ENCODE measurements at places on chromosomes 1 and 21.
A peak's percentile ranks its signal among the peaks of the same experiment; 100 is the strongest.

DNA sequence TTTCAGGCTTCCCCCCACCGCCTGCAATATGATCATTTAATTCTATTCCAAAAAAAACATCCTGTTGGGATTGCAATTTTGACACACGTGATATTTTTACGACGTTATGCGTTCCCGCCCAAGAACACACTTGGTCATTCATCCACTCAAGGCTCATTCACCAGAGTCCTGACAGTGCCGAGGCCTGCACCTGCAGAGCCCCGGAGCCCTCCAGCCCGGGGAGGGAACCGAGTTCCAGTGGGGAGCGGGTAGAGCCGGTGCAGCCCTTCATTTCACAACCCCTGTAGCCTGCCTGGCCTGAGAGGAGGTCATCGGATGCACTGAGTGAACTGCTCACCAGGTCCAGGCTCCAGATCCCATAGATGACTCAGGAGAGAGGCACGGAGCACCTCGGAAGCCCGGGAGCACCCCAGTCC, 156.0 kb upstream of the BACE2 start:
- DNase-seq, result no peak

DNA sequence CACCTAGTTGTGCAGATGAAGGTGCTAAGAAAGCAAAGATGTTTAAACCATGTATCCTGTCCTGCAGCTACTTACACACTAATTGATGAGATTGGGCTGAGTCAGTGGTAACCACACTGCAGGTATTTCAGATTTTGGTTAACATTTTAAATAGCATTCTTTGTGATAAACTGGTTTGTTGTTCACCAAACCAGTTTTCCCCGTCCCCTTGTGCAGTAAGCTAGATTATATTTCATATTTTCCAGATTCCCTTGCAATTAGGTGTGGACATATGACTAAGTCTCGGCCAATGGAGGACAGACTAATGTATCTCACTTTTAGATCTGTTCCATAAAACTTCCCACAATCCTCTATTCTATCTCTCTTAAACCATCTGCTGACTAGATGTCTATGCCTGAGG, 320.4 kb downstream of the RWDD3 start:
- DNase-seq, result no peak

- no peak for DNase-seq
These were observed 335.0 kb upstream of the NFIA start for GRCh38 chr1:60747353-60747752.

- DNase-seq, result no peak
These were observed 77.2 kb downstream of the BCAR3 start for GRCh38 chr1:93604411-93604810.

DNA sequence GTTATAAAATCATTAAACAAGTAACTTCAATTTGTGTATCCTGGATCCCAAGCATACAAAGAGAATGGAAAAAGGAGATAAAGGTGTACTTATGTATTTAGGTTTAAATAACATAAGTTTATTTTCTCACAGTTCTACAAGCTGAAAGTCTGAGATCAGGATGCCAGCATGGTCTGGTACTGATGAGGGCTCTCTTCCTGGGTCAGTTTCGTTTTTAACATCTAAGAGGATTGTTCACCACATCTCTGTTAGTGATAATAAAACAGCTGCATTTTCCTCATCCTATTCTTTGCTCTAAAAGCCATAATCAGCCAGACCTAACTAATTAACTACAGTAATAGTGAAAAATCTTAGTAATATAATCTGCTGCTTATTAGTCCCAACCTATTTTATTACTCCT, 5.2 kb downstream of the EGLN1 start:
- DNase-seq, result no peak

DNA sequence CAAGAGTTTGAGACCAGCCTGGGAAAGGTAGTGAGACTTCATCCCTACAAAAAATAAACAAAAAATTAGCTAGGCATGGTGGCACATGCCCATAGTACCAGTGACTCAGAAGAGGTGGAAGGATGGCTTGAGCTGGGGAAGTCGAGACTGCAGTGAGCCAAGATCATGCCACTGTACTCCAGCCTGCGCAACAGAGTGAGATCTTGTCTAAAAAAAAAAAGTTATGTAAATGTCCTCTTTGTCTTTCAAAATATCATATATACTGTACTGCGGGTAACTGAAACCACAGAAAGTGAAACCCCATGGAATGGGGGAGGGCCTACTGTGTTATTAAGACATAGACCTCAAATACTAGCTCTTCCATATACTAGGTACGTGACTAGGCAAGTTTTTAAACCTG, 20.8 kb downstream of the ACADM start:
- no peak for DNase-seq

GRCh38 chr1:216820345-216820744, 97.1 kb upstream of the ESRRG start:
- no peak for DNase-seq

DNA sequence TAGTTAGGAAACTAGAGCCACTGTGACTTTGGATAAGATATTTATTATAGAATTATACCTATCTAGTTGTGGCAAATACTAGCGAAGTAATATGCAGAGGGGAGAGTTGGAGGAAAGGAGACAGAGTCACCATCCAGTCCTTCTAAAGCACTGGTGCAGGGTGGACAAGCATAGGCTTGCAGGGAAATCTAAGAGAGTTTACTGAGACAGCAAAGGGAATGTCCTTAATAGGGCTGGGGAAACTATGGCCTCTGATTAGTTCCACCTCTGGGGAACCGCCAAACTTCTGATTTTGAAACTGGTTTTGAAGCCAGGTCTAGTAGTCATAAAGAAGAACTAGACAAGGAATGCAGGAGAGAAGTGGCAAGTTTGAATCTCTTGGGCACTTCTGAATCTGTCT, 407.9 kb downstream of the VAV3 start:
- no peak for DNase-seq

DNA sequence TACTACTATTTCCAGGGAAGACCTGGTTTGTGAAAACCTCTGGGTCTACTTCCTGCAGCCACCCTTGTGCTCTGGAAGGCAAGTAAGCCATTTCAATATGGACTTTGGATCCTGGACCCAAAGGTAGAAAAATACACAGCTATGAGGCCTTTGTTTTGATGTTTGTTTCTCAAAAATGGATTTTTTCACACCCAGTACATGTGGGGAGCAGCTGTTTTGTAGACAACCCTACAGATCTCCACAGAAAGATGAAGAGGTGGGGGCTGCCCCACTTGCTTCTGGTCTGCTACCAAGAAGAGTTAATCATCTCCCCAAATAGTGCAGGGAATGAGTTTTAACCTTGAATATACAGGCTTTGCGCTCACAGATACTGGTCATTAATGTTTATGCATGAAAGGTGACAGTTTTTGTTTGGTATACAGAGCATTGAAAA, 29.2 kb downstream of the ZNF281 start:
- DNase-seq, result no peak

GRCh38 chr1:231643071-231643934, 16.7 kb downstream of the DISC1 start:
- DNase-seq, result no peak

GRCh38 chr1:52348704-52349300, 17.2 kb downstream of the CC2D1B start:
- DNase-seq, result no peak

DNA sequence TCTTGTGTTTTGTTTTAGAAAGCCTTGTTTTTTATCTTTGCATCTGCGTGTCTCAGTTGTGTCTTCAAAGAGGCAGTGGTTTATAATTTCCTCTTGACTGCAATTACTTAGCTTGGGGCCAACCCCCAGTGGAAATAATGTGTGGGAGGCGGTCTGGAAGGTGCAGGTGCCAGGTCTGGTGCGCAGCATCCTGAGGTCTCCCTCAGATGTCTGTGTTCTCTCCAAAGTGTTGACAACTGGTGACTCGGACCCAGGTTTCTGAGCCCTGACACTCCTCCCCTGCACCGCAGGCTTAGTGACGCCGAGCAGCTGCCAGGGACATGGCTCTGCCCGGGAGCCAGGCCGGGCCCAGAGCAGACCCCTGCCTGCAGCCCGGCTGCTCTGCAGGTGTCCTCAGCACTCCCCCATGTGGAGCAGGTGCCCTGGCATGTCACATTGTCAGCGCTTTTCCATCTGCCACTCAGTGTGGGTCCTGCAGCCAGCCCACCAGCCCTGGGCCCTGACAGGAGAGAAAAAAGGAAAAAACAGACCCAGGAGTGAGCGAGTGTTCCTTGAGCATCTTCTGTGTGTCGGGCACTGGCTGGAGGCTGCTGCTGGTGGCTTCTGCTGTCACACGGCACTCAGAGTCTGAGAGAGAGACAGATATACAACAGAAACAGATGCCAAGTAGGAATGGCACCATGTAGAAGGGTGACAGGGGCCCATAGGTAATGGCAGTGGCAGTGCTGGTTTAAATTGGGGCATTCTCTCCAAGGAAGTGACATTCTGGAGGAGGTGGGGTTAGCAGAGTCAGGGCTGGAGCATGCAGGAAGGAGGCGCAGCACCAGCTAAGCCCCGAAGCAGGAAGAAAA, 24.8 kb upstream of the SELENON start:
- DNase-seq, result peak; percentile 75

DNA sequence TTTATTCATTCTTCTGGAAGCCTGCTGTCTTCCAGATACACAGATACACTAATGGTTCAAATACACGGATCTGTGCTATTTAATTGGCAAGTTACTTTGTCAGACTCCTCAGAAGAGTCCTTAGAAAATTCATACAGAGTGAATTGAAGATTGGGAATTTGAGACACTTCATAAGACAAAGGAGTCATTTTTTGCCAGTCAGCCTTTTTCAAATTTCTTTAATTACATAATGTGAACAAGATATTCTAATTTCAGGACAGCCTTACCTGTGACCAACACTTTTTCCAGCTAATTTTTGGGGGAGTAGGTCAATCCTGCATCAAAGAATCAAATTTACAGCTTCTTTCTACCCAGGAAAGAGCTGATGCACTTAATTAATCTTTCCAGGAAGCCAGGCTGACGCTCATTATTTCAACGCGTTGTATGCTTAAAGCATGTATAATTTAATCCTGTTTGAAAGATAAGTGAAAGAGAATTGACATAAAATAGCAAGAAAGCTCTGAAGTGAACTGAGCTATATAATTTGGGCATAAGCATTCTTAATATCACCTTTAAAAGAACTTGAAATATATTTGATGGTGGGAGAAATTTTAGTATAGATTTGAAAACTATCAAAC, 12.8 kb upstream of the NRIP1 start:
- no peak for DNase-seq

GRCh38 chr21:34881839-34882371, 167.2 kb downstream of the RUNX1 start:
- no peak for DNase-seq

DNA sequence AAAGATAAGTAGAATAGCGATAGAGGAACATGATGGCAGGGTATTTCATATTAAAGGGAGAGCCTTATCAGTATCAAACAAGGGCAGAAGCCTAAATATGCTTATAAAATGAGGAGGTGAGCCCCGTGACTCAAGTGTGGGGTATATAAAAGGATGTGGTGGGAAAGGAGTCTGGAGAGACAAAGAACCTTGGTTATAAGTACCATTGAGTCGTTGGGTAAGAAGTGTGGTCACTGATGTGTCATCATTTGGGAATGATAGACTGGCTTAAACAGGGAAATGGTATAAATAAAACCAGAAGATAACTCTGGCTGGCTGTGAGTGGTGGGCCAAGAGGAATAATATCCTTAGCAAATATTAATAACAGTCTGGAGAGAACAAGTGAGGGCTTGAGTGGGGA, 10.9 kb upstream of the CD5L start:
- no peak for DNase-seq

DNA sequence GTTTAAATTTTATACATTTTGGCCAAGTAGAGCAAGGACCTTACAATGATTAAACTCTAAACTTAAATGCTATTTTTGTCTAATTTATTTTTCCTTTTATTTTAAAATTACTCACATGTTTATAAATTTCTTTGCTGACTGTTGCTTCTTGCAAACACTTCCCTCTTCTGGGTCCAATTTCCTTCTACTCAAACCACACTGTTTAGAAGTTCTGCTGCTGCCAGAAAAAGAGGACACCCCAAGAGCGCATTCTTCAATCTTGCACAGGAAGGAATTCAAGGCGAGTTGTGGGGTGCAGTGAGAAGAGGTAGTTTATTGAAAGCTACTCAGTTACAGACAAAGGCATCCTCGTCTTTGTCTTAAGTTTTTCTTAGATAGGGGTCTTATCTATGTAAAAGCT, 88.5 kb upstream of the NEK7 start:
- DNase-seq, result no peak

- no peak for DNase-seq
These were observed 148.9 kb downstream of the CASZ1 start for GRCh38 chr1:10647414-10648170.

DNA sequence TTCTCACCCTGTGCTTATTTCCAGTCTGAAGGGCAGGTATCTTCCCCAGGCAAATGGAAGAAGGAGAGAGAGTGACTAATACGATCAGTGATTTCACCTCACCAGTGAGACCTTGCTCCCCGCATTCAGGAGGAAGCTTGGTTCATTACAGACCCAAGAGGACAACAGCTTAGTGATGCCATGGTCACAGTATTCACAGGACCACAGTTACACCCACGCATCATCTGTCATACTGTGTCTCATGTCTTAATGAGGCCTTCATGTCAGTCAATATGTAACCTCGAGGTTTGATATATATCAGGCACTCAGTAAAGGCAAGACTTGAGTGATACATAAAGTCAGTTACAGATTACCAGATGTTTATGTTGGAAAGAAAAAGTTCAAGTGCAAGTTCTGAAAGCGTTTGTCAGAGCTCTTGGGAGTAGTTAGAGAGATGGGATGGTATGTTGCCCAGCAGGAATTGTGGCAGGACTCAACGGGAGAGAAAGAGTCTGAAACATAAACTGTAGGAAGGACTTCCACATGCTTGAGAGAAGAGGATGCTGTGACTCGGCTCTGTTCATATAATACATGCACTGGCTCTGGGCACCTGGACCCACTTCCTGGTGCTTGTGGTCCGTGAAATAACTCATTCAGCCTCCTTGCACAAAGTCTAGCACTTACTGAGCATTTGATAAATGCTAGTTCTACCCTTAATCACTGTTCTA, 33.3 kb downstream of the GNPAT start:
- DNase-seq, result no peak

GRCh38 chr1:211732293-211732980, 57.0 kb upstream of the NEK2 start:
- DNase-seq, result no peak

DNA sequence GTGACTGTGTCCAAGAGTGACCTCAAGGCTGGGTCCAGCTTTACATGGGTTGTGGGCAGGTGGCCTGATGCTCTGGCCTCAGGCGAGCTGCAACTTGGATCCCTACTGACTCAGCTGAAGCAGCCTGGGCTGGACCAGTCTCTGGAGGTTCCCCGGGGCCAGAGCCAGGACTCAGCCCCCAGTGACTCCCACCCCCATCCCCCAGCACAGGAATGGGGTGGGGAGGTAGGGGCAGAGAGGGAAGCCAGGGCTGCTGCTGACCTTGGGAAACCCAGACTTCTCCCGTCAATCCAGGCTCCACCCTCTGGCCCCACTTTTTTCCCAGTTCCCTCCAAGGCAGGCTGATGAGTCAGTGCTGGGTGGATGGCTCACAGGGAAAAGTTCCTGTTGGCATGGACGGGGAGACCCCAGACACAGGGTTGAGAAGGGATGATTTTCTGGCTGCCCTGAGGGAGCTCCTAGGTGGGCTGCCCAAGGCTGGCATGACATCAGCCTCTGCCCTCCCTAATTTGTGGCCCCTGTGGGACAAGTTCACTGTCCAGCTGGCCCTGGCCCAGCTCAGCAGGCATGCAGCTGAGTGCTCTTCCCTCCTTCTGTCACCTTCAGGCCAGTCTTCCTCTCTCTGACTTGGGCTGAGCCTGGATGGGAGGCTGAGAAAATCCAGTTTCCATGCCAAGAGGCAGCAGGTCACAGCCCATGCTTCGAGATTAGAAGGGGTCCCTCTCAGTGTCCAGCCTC, 2.2 kb downstream of the ZC3H12A start:
- DNase-seq, result no peak

All from T-helper 2 cell (primary cell).